WTC11 (cell line): ENCODE measurements at places on chromosomes 5 and 9.

DNA sequence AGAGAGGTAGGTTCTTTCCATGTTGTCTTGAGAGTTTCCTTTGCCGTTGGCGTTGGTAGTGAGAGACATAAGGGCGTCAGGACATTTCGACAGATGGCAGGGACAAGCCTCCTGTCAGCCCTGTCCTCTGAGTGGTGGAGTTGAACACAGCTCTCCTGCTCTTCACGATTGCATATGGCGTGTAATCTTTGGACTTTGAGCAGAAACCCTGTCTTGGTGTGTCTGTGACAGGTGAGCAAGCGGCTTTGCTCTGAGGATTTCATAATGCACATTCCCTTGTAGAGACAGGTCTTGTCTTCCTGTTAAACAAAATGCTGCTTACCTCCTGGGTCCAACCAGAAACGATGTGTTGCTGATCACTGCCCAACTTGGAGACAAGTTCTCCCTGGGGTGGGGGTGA, 146.5 kb downstream of the NXNL2 start:
- DNase-seq = no peak

DNA sequence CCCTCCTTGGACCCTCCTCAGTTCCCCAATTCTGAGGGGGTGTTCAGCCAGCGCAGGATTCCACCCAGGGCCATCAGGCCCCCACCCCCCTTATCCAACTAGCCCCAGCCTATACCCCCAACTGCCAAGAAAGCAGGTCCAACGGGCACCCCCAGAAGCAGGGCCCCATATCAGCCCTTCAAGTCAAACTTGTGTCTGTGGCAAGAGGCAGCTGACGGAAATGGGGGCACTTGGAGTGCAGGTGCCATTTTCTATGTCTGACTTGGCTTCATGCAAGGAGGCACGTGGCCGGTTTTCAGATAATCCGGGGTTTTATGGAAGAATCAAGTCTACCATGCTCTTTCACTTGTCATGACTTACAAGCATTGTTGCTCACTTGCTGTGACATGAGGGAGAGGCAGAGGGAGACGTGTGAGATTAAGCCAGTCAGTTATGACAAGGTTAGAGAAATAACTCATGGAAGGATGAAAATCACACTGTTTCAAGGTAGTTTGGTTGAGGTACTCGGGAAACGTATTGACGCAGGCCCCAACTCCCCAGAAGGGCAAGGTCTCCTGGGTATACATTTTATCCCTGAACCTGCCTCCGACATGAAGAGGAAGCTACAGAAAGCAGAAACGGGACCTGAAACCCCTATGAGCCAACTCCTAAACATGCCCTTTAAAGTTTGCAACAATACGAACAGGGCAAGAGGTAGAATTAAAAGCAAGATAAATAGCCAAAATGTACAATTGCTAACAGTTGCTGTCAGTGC, 26.5 kb upstream of the CLPTM1L start:
- no peak for DNase-seq

GRCh38 chr5:170132269-170132975, 26.7 kb downstream of the FOXI1 start:
- no peak for DNase-seq

- DNase-seq = peak; percentile 67
These were observed 779 bp downstream of the FAM13B start for GRCh38 chr5:138032028-138032571.

- no peak for DNase-seq
These were observed 61.8 kb upstream of the TRPM3 start for GRCh38 chr9:71183251-71183650.

DNA sequence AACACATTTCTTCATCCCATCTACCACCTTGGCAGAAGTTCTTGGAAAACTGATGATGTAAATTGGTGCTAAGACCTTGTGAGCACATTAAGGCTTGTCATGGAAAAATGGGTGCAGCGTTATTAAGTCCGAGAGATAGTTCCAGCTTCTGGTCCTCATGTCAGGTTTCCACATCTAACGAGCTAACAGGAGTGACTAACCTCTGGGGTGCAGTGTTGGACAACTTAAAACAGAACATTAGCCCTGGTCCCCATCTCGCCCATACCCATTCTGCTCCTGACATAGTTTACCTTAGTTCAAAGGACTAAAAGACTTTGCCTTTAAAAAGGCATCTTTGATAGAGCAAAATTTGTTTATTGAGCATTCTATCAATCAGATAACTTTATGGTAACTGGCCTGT, 128.0 kb downstream of the SLC1A3 start:
- no peak for DNase-seq

DNA sequence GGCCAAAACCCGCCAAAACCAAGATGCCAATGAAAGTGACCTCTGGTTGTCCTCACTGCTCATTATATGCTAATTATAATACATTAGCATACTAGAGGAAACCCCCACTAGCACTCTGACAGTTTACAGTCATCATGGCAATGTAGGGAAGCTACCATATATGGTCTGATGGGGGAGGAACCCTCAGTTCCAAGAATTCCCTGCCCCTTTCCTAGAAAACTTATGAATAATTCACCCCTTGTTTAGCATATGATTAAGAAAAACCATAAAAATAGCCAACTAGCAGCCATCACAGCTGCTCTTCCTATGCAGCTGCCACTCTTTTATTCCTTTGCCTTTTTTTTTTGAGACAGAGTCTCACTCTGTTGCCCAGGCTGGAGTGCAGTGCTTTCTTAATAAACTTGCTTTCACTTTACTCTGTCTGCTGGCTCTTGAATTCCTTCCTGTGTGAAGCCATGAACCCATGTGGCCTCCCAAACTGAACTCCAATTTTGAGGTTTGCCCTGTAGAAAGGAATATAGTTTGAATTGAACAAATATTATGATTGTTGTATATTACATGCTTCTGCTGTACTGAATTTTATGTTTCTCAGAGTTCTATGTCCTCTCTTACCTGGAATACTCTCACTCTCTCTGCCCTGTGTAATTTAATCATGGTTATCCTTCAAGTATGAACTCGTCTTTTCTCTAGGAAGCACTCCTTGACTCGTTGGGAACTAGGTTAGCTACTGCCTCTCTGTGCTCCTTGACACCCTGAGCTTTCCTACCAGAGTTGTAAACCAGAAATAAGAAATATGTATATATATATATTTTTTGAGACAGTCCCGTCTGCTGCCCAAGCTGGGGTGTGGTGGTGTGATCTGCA, 59.8 kb downstream of the KIAA1958 start:
- DNase-seq = no peak

DNA sequence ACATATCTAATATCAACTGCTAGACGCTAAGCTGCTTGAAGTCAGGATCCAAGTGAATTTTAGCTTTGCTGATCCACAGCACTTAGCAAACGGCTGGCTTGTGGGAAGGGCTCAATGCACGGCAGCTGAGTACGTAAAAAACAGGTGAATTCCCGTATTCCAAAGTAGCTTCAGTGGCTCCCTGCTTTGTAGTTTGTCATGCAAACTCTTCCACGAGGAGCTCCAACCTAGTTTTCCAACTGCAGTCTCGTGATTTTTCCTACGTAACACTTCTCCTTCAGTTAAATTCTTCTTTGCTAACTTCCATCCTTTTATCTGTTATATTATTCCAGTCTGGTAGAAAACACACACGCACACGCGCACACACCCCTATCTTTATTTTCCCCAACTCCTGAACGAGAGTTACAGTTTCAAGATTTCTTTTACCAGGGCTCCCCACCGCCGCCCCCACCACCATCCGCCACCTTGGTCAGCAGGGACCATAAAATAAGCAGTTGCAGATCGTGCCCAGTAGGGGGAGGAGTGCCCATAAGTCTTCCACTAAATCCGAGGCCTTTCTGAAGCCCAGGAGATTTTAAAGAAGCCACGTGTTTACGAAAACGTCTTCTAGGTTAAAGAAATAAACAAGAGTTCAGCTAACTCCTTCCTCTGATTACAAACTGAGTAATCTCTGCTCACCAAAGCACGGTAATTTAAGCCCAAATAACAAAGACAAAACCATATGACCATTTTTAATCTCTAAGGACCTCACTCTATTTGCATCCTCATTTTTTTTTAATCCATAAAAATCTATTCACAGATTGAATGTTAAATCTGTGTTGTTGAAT, 34.8 kb upstream of the TRIO start:
- DNase-seq = peak; percentile 69

- DNase-seq = no peak
These were observed 62.8 kb upstream of the SUB1 start for GRCh38 chr5:32522429-32523143.

- no peak for DNase-seq
These were observed 930 bp downstream of the SARDH start for GRCh38 chr9:133737071-133737773.

GRCh38 chr5:39186289-39186688, 33.1 kb downstream of the FYB1 start:
- no peak for DNase-seq

- DNase-seq = peak; percentile 26
These were observed 166.6 kb downstream of the CDK5RAP2 start for GRCh38 chr9:120413121-120414048.

- DNase-seq = peak; percentile 20
These were observed 1.3 kb downstream of the LVRN start for GRCh38 chr5:115963566-115963965.

GRCh38 chr9:100211476-100211875, 112.4 kb downstream of the INVS start:
- DNase-seq = no peak

- DNase-seq = no peak
These were observed 126.9 kb upstream of the ANKRD55 start for GRCh38 chr5:56359809-56360685.

GRCh38 chr9:530681-531080, 310.8 kb upstream of the DMRT1 start:
- DNase-seq = no peak

GRCh38 chr9:124780060-124780756, 3.3 kb downstream of the OLFML2A start:
- peak; percentile 14 for DNase-seq

DNA sequence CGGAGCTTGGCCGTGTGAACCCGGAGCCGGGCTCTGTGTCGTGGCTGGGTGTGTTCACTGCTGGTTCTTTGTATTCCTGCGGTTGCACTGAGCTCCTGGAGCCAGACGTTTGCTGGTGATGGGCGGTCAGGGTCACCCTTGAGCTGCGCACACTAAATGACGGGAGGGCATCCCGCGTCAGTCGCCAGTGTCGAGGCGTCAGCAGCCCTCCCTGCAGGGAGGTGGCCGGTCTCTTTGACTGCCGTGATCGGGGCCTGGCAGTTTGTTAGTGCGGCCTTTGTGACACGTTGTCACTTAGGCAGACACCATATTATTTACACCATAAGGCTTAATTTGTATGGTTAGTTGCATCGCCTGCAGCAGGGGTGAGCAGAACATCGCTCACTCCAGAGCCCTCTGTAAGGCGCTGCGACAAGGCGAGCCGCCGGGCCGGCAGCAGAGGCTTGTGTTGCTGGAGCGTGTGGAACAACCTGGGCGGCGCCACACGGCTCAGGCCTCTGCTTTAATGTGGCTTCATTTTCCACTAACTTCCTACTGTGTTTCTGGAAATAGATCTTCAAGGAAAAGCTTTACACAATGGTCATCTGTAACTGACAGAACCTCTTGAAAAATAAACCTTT, 8.3 kb downstream of the NDUFS6 start:
- no peak for DNase-seq

DNA sequence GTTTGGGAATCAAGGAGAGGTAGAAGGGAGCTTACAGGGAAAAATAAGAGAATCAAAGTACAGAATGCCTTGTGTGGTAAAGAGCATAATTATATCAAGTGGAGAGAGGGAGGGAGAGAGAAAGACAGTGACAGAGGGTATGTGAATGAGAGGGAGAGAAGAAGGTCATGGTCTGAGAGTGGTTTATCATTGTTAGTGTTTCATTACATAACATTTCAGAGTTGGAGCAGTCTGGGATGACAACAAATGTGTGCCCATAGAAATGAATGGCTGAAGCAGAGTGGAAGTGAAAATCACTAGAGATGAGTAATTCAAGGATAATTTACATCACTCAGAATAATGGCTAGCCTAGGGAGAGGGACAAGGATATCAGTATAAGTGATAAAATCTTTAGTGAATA, 799.2 kb downstream of the TLE1 start:
- DNase-seq = no peak

DNA sequence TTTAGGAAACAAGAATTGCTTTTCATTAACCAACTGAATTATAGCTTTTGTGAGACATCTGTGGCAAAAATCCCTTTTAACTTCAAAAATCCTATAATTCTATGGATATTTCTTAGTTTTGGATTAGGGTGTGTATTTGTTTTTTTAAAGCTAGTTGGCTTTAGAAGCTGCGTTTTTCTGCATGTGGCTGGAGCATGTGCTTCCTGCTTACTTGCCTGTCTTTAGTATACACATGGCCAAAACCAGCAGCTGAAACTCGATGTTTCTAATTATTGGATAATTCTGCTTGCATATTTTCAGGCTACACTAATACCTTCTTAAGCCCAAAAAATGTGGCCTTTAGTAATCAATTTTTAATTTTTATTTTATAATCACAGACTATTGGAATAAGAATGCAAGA, 8.9 kb downstream of the RECK start:
- no peak for DNase-seq

DNA sequence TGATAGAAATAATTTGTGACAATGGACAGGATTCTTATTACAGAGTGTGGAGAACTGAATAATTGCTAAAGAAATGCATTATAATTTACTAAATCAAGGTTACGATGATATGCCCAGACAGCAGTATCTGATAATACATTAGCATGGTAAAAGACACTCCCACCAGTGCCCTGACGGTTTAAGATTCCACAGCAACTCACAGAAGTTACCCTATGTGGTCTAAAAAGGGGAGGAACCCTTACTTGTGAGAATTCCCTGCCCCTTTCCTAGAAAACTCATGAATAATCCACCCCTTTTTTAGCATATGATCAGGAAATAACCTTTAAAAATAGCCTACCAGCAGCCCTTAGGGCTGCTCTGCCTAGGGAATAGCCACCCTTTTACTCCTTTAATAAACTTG, 244.7 kb upstream of the SLC24A2 start:
- no peak for DNase-seq

DNA sequence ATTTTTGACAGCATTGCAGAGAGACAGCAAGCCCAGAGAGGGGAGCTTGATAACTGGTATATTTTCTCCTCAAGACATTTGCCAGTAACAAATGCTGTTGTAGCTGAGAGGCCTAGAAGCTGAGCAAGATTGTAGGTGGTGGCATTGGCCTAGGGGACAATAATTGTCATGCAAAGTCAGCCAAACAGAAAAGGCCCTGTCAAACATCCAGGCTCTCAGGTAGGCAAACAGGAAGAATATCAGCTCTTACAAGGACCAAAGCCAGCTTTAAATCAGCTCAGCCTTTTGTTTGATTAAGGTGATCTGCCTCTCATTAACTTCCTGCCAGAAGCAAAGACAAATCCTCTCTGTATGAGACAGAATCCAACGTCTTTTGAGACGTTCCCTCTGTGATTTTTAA, 29.7 kb upstream of the BARX1 start:
- DNase-seq = no peak

GRCh38 chr5:146751781-146752401, 126.7 kb downstream of the PPP2R2B start:
- DNase-seq = no peak

- DNase-seq = no peak
These were observed 14.0 kb upstream of the SLC6A19 start for GRCh38 chr5:1187234-1187949.
